Stimulated activated CD4-positive, alpha-beta T cell treated with anti-CD3 and anti-CD28 coated beads, Interleukin-2, amount 100 ng/mL, for 24 hours (primary cell): ENCODE measurements at places on chromosomes 7 and 10.

DNA sequence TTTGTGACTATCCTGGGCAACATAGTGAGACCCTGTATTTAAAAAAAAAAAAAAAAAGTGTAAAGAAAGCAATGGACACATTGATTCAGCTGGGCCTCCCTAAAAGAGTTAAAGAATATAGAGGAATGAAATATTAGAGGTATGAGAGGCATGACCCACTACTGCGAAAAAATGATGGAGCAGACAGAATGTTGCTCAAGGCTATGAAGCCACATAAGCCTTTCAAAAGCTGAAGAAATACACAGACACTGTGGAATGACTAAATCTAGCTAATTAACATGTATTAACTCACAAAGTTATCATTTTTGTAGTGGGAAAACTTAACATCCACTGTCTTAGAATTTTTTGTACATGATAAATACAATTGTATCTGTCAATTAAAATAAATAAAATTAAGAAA, 107.3 kb downstream of the HGF start:
- DNase-seq: no peak

DNA sequence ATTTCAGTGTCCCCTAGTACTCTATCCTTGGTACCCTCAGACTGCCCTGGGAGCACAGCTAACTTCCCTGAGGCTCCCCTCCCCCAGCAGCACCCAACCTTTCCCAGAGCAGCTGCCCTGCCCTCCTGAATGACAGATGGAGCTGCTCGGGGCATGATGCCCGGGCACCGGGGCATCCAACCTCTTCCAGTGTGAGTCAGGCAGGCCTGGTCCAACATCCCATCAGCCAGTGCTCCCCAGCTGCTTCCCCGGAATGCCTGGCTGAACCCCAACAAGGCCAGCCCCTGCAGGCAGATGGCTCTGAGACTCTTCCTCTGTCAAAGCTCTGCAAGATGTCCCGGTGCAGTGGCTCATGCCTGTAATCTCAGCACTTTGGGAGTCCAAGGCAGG, 11.9 kb upstream of the TSPAN15 start:
- no peak for DNase-seq

- peak; percentile 27 for DNase-seq
Observed at GRCh38 chr7:74272305-74273038, 16.7 kb upstream of the CLIP2 start.

- no peak for DNase-seq
Observed at GRCh38 chr7:117025891-117026290, 72.6 kb downstream of the ST7 start.

DNA sequence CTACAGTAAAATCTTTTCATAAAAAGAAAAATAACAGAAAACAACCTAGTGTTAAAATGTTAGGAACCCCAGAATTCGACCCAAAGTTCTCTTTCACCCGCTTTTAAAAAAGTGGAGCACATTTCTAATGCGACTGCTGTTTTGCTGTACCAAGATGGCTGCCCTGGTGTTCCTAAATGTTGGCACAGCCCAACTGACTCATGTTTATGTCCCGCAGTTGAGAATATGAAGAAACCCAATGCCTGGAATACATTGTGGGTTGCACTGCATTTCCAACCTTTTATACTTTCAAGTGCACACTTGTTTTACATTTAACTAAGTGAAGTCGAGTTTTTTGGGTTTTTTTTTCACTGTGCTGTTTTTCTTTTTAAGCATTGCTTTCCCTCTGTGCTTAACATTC, 944 bp downstream of the STEAP1B start:
- DNase-seq: no peak

DNA sequence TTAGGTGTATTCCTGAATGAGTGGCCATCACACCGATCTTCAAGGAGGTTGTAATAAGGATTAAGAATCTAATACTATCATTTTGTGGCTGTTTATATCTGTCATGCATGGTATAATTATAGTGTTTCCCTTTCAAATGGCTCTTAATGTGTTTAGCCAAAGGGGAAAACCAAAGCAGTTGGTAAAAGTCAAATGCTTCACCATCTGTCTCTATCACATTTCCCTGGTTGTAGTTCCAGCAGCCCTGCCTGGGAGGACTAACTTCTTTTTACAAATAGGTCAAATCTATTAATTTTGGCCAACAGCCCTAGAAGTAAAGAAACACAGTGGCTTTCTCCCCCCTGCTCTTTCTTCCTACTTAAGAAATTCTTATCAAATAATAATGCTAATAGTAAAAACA, 56.7 kb downstream of the ZNF365 start:
- DNase-seq: no peak

- no peak for DNase-seq
Observed at GRCh38 chr7:82945480-82945879, 217.2 kb downstream of the PCLO start.

GRCh38 chr7:7653593-7654187, 13.1 kb downstream of the UMAD1 start:
- peak; percentile 18 for DNase-seq

DNA sequence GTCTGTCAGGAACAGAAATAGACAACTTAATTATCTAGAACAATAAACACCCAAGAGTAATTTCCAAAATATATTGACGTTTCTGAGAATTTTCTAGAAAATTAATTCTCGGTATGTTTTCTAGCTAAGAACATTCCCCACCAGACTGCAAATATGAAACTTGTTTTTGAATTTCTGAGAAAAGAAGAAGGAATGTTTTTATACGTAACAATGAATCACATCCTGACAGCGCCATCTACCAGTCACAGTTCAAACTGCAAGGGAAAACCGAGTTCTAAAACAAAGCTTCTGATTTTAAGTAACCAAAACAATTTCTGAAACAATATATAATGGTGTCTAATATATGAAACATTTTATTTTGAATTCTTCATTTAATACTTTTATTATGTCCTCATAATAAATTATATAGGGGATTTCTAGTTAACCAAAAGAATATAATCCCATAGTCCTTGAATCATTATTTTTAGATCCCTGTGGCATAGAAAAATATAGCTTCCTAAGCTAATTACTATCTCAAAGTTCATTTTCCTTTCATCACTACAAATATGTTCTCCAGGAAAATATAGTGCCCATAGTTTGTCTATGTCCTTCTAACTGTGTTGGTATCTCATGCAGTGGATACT, 34.5 kb upstream of the MEOX2 start:
- no peak for DNase-seq

DNA sequence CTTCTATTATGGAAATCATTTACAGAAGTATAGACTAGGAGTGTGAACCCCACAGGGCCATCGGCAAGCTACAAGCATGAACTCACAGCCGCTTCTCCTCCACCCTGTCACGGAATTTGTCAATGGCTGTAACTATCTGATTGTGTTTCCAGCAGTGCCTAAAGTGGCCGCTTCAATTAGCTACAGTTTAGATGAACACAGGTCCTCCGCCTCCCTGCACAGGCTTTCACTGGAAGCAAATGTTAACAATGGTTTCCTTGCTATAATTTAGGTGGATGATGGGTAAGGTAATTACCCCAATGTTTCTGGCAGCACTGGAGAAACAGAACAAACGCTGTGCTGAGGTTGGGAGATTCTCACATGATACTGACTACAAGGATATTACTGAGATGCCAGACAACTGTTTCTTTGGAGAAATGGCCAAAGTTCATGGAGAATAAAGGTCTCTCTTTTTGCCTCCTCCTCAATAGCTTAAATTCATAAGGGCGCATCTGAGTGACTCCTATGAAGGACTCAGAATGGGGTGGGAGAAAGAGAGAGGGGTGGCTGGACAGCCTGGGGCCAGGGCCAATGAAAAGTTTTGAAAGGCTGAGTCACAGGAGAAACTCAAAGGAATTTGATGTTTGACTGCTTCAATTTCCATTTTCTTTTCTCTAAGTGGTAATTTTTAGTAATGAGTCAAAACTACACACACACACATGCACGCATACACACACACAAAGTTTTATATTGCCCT, 78.9 kb downstream of the SVIL start:
- DNase-seq: no peak

- DNase-seq: no peak
Observed at GRCh38 chr7:30572212-30572841, 22.4 kb upstream of the GARS1 start.

DNA sequence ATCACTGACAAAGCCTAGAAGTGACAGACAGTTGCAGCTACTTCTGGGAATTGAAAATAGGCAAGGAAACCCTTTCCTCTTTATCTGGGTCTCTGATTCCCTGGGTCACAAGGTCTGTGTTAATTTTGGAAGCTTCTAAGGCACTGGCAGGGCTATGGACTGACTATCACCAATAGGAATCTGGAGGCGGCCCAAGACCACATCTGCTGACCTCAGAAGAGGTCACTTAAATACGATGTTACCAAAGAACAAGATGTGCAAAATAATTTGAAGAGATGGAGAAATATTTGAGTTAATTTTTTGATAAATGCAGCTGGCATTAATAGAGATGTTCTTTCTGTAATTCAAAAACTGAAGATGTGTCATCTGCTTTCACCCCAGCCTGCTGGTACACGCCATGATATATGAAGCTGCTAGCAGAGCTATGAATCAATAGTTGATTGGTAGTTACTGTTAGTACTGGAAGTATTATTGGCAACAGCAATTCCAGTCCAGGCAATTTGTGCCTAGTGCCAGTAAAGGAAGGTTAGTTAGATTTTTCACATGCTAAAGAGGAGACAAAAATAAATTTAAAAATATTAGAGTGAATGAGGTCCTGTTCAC, 5.5 kb upstream of the STEAP4 start:
- DNase-seq: no peak

DNA sequence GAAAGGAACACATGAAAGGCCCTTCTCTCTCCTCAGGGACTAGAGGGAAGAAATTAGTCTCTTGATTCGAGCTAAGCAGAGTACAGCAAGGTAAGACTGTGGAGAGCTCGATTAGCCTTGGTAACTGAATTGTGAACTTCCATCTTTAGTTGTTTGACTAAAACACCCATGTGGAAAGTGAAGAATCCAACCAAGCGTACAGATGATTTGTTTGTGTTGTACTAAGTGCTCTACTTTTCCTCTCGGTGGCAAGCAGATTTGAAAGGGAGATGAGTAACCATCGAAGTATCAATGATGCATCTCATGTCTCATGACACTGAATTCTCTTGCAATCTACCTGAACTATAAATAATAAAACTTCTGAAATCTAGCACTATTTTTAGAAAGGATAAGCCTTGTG, 80.7 kb downstream of the FZD1 start:
- DNase-seq: no peak

DNA sequence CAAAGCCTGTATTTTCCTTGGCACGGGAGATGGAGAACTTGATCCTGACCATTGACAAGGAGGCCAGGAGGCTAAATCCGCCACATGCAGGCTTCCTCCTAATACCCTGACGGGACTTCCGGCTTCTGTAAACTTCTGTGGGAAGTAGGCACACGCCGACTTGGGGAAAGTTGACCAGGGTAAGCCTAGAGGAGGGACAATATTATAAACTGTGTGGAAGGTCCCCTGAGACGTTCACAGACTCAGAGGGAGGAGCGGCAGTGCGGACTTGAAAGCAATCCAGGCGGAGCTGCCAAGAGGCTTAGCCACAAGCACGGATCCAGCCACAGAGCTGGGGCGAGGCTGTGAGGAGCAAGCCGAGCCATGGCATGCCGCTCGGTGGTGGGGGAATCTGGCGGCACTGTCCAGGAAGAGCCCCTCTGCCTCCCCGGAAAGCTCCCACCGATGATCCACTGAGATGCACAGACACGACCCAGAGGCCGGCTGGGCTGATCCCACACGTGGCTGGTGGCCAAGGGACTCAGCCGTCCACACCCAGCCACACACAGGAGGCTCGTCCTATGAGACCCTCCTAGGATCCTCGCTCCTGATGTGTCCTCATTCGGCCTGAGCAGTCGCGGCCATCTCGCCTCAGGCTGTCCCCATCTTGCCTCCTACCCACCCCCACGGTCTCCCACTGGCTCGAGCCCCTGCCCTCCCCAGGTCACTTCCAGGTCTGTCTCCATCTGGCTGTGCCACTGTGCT, 40.0 kb upstream of the INSIG1 start:
- DNase-seq: no peak

DNA sequence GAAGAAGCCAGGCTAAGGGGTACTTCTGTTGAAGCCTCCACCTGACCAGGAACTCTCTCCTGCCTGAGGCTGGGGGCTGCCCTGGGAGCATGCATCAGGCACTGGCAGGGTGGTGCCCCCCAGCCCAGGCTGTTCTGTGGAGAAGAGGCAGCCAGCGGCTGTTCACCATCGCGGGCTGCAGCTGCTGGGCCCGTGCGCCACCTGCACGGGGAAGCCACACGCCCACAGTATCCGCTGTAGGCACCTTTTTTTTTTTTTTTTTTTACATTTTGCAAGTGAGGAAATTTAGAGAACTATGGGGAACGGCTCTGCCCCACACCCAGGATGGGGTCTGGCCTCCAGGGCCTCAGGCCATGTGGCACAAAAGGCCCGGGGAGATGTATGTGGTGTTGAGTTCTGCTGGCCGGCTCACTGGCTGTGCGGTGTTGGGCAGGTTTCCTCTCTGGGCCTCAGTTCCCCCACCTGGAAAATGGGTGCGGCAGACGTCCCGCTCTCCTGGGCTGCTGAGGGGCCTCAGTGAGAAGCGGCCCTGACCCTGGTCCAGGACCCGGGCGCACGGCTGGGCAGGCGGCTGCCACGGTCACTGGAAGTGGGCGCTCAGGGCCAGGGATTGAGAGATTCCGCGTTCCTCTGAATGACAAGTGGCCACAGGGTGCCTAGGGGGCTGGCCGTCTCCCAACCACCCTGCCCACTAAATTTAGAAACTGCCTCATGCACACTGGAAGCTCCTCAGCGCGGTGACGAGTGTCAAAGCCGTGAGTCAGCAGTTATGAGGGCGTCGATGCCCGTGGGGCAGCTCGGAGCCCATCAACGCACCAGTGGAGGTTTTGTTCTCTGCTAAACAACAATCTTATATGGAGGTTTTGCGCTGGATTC, 8.8 kb upstream of the INTS1 start:
- peak; percentile 46 for DNase-seq

GRCh38 chr7:18461785-18462467, 33.6 kb upstream of the HDAC9 start:
- no peak for DNase-seq
